ENCODE measurements at places on chromosomes 4 and X. TPM values are rescaled to one million over a fixed set of nuclear protein-coding genes. Genes with fewer than 3 reads are reported as not detected.
A peak's percentile ranks its signal among the peaks of the same experiment; 100 is the strongest.

The LAP3 gene
- total RNA-seq: 109 TPM

The GPR173 gene
- total RNA-seq: 0.05 TPM

The C1QTNF7 gene
- total RNA-seq: not detected

The RS1 gene
- not detected for total RNA-seq

The H2BW2 gene
- not detected for total RNA-seq

The TMEM255A gene
- not detected for total RNA-seq

The PPP1R3F gene
- total RNA-seq: 2.4 TPM

The SPANXN3 gene
- not detected for total RNA-seq

The NAP1L5 gene
- total RNA-seq: 3.9 TPM

The SMIM10 gene
- 0.79 TPM for total RNA-seq

The SHROOM3 gene
- total RNA-seq: 0.21 TPM

The NPNT gene
- not detected for total RNA-seq

The GRIA2 gene
- not detected for total RNA-seq

The MID1 gene
- total RNA-seq: 1.2 TPM

DNA sequence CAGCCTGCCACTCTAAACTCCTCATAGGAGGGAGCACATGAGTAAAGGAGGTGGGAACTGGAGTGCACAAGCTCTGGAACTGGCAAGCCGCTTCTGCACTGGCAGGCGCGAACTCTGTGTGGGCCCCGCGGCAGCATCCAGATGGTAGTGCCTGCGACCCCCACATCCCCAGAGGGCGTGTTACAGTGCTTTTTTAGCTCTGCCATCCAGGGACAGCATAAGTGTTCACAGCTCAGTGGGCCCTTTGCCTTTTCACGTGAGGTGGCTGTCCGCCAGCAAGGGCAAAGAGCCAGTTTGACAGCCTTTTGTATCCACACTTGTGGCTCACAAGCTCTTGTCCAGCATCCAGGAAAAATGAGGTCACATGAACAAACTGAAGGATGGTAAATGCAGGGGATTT is 581.6 kb upstream of the DIAPH2 start:
- DNase-seq: no peak

GRCh38 chr4:92299152-92299551 is 4.6 kb upstream of the GRID2 start:
- no peak for DNase-seq

- no peak for DNase-seq
Observed at GRCh38 chr4:288891-289290, 16.4 kb downstream of the ZNF732 start.

- no peak for DNase-seq
Observed at GRCh38 chrX:34632384-34632783, 24.7 kb downstream of the TMEM47 start.

DNA sequence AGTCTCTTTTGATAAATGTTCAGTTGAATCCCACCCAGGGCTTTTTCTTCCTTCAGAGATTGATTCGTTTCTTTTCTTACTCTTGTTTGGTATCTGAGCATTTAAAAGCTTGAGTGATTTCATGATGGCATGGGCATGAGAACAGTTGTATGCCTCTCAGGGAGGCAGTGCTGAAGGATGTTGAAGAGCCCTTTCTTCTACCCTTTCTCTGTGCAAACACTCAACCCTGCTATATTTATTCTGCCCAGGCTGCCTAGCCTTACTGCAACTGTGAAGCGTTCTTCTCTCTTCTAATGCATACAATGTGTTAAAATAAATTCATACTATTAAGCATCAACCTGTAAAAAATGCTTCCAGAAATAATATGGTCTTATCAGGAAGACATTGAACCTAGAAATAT is 367.6 kb upstream of the LCORL start:
- no peak for DNase-seq

- DNase-seq: no peak
Observed at GRCh38 chr4:72846280-72847111, 223.0 kb downstream of the COX18 start.

DNA sequence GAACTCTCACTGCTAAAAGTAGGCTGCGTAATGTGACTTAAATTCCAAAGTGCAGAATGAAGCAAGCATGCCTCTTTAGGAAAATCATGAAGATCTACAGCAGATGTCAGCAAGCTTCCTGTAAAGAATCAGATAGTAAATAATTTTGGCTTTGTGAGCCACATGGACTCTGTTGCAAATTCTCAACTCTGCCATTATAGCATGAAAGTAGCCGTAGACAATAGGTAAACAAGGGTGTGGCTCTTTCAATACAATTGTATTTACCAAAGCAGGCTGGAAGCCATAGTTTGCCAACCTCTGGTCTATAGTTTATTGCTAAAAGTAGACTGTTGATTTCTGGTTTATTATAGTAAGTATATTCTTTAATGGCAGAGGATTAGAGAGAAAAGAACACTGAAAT is 80.3 kb upstream of the FAM9B start:
- no peak for DNase-seq

- DNase-seq: no peak
Observed at GRCh38 chr4:158157412-158157811, 15.4 kb downstream of the GASK1B start.

- peak; percentile 66 for DNase-seq
Observed at GRCh38 chrX:13101441-13102139, 57.2 kb upstream of the FAM9C start.

DNA sequence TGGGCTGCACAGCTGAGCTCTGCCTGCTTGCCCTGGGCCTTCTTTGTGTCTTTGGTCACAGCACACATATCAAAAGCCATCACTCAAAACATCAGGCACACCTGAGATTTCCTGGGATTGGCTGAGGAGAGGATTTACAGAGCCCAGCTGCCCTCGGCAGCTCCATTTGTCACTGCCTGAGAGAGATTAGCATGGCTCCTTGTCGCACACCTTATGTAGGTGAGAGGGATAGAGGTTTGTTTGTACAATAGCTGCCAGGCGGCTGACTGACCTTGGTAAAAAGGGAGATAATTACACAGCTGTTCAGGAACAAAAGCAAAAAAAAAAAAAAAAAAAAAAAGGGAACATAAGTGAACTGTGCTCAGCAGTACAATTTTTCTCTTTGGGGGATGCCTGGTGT is 63.2 kb downstream of the MGST2 start:
- DNase-seq: no peak

DNA sequence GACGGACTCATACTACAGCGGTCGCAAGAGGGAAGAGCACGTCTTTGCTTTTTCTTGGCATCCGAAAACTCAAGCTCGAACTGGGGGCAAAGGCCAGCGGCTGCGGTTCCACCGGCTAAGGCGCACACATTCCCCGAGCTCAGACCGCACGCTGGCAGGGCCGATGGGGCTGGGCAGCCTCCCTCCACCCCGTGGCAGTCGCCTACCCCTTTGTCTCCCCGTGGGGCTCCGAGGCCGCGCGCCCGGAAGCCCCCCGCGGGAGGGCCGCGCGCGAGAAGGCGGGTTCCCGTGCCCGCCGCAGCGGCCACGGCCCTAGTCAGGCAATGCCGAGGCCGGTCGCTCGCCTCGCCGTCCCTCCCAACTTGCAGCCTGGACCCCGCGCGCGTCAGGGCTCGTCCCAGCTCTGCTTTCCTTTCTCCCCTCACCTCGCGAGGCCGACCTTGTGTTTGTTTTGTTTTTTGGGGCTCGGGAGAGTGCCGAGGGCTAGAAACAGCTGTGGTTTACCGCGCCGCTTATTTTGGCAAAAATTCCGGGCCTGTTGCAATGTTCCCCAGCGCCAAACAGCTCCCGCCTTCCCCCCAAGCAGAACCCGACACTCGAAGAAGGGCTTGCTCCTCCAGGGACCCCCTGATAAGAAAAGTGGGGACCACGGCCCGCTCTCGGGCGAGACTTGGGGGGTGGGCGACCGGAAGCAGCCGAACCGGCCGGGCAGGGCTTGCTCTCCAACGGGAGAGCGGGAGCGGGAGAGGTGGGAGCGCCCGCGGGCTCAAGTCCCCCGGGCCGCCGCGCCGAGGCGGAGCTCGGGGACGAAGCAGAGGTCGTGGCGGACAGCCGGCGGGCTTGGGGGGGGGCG is 561 bp upstream of the N4BP2 start:
- DNase-seq: peak; percentile 43

DNA sequence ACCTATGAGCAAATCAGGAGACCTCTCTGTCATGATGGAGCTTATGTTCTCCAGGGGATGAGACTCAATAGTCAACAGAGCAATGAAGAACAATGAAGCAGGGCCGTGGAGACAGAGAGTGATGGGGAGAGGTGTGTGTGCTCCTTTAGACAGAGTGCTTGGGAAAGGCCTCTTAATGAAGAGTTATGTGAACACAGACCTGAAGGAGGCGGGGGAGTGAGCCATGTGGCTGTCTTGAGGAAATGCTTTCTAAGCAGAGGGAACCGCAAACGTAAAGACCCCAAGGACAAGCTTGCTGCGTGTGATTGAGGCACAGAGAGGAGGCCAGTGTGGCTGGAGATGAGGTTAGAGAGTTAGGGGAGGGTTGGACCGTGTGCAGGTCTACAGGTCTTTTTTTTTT is 53.1 kb downstream of the CHRNA9 start:
- no peak for DNase-seq

GRCh38 chrX:51296138-51296537 is 36.5 kb upstream of the NUDT10 start:
- no peak for DNase-seq

DNA sequence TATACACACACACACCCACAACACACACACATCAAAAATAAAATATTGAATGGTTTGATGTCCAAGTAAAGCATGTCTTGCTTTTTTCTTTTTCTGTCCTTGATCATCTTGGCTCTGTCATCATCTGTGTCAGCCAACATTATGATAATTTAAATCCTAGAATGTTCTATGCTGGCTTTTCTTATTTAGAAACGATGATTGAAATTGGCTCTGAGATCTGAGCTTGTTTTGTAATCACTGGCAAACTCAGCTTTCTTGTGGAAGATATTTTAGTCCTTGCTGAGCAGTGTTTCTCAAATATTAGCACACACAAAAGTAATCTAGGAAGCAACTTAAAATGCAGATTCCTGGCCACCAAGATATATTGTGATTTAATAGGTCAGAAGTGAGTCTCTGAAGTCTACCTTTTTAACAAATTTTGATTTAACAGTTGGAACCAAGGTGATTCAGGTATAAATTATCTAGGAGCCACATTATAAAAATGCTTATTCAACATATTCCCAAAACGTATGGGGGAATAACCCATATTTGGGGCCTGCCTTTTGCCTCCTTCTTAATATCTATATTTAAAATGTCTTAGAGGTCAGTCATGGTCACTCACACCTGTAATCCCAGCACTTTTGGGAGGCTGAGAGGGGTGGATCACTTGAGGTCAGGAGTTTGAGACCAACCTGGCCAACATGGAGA is 24.0 kb upstream of the DSPP start:
- DNase-seq: no peak

GRCh38 chrX:21725496-21725895 is 32.4 kb downstream of the SMPX start:
- DNase-seq: no peak

- DNase-seq: no peak
Observed at GRCh38 chrX:15216280-15216679, 53.6 kb downstream of the ASB9 start.

- DNase-seq: no peak
Observed at GRCh38 chr4:189445613-189446012, 495.1 kb upstream of the FRG1 start.

DNA sequence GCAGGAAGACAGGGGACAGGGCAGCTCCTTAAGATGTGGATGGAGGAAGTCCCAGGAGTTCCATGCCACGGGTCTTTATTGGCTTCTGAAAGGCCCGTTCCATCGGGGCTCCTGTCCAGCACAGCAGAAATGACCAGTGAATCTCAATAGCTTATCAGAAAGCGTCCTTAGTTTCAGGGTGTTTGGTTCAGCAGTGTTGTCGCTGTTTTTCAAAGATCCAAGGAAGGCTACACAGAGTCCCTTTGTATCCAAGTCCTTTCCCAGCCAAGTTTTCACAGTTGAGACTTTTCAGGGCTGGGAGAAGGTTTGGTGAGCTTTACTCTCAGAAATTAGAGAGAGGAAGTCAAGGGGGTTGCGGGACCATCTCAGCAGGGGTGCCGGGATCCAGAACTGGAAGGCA is 5.0 kb upstream of the ZCCHC4 start:
- DNase-seq: no peak

DNA sequence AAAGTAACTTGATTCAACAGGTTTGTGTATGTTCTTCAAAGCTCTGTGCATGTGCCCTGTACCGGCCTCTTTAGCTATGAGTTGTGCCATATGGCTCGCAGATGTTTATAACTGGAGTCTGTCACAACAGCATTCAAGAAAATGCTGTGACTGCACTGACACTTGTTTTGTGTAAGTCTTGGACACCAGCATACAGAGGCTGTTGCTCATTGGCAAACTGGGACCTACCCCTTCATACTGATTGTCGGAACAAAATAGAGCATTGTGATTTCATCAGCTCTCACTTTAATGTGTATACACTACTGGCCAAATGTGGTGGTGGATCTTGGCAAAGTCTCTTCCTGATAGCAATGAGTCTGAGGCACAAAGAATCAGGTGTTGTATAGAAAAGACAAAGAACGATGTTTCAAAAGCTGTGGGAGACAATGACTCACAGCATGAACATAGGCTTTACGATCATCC is 133.9 kb downstream of the EGF start:
- DNase-seq: no peak

- DNase-seq: no peak
Observed at GRCh38 chr4:4217113-4217512, 9.6 kb downstream of the OTOP1 start.

- no peak for DNase-seq
Observed at GRCh38 chrX:9958183-9958582, 9.0 kb upstream of the CLDN34 start.

DNA sequence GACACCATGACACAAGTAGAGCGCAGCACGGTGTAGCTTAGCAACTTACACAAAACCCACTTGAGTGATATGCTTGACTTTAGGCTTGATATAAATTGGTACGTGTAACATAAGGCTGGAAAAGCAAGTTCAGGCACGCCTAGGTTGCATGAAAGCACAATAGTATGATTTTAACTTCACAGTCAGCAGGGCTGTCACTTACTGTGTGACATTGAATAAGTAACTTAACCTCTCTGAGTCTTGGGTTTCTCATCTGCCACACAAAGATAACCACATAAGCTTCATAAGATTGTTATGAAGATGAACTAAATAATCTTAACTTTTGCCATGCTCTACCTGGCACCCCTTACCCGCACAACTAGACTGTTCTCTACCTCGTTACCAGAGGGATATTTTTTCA is 9.5 kb downstream of the SRD5A3 start:
- no peak for DNase-seq

GRCh38 chr4:23945451-23946017 is 55.7 kb upstream of the PPARGC1A start:
- no peak for DNase-seq

GRCh38 chr4:84722720-84723119 is 139.8 kb downstream of the CDS1 start:
- DNase-seq: no peak
